ENCODE measurements at places on chromosomes 4 and X.
A peak's percentile ranks its signal among the peaks of the same experiment; 100 is the strongest.

DNA sequence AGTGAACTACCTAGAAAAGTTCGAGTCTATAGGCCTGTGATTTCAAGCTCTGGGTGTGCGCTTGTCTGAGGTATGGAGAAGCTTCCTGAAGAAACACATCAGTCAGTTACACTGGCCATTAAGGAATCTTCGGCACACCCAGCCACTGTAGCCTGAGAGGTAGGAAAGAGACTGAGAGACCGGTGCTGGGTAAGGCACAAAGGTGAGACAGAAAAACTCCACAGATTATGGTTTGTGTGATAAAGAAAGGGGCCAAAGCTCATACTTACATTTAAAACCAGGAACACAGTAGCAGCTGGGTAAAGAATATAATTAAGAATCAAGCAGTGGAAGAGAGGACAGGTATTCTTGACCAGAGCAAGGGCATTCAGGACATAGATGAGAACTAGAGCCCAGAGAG lies 74.8 kb upstream of the TTC29 start:
- no peak for DNase-seq

DNA sequence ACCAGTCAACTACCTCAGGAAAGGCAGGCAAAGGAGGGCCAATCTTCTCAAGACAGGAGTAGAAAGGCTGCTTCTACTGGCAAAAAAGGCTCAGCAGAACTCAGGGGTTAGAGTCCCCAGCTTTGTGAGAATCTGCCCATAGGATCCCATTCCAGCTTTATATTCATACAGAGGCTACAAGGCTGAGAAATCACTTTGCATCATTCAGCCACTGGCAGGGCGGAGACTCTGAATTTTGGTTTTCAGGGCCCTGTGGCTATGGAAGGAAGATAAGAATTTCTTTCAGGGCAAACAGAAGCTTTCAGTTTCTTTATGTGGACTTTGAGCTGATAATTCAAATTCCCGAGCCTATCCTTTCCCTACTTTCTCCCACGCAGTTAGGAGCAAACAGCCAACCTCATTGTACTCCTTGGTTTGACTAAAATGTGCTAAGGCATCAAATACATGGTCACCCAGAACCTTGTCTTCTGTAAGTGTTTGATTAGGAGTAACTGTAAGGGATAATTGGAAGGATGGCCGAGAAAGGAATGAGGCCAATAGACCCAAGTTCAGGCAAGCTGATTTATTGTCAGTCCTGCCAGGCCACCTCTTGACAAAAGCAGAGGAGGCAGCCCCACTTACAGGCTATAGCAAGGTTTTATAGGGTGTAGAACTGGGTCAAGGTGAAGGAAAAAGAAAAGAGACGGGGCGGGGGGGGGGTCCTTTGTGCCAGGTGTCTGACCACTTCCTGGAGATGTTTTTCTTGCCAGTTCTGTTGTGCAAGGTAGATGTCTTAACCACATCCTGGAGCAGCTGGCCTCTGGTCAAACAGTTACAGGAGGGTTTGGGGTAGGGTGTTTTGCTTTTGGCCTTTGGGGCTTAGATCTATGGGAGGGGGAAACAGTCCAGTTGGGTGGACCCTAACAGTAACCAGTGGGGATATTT lies 165.3 kb upstream of the PPP1R2C start:
- DNase-seq: peak; percentile 76

- no peak for DNase-seq
These were observed 554.8 kb upstream of the HTR2C start for GRCh38 chrX:114028907-114029662.

GRCh38 chr4:53510321-53510720 lies 81.0 kb downstream of the LNX1 start:
- no peak for DNase-seq

DNA sequence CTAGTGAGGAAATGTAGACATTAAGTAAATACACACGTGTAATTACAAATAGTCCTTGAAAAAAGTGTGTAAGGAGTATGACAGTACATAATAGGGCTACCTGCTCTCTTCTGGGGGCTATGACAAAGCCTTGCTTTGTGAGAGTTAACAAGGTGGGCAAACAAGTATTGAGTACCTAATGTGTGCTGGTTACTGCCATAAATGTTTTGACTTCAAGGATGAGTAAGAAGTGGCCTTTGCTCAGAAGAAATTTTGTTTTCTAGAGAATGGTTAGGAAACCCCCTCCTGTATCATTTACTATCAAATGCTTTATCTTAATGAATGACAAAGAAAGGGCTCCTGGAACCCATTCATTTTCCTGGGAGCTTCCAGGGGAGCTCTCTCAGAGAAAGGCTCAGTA lies 167.0 kb upstream of the CASK start:
- no peak for DNase-seq

- no peak for DNase-seq
These were observed 107.5 kb downstream of the GUCY2F start for GRCh38 chrX:109374262-109374960.

- DNase-seq: no peak
These were observed 20.1 kb downstream of the SH3TC1 start for GRCh38 chr4:8219236-8219635.

DNA sequence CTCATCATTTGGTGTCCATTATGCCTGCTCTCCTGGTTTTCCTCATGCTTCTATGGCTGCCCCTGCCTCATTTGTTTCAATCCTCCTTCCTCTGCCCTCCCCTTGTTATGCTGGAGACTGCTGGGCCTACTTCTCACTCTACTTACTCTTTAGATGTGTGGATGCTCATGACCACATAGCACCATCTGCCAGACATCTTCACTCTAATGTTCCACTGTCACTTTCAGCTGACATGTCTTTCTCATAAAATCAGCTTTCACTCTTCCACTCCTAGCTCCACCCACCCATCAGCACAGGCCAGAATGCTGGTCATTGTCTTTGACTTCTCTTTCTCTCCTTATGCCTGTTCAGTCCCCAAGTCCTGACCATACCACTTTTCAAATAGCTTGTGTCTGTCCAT lies 86.8 kb downstream of the REPS2 start:
- DNase-seq: no peak

DNA sequence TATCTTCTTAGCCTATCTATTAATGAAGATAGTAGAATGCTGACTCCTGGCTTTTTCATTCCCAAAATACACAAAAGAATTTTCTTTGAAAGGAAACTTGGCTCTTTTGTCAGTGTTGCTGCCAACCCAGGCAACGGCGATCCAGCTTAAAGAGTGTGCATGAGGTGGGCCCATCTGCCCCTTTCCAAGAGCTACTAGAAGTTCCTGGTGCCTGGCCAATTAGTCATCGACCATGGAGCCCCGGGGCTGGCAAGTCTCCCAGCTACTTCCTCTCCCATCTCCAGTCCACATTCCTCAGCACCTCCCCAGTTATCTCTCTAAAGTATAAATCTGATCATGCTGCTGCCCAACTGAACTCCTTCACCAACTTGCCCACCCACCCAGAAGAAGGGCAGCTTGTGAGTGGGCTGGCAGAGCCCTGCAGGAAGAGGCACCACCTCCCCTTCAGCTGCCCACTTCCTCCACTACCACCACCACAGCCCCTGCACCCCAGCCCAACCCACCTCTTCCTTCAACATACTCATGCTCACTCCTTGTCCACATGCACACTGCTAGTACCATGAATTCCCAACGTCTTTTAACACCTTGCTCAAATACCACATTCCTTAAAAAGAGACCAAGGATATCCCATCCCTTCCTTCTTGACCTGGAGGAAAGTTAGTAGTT lies 158.2 kb upstream of the MAP3K15 start:
- DNase-seq: peak; percentile 57

DNA sequence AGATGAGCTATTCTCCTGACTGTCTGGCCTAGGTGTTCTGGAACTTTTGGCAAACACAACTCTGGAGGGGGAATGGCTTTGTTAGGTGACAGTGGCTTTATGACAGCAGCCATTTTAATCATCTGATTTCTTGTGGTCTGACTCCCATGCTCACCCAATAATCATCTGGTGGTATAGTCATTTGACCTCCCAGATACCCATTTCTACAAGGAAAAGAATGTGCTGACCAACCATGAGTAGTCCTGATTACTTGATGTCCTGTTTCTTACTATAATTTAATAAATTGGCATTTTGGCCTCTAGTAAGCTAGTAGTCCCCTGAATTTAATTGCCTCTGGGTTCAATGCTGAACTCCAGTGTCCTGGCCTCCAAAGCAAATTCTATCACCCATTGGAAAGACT lies 109.9 kb upstream of the DUSP21 start:
- DNase-seq: no peak

- DNase-seq: no peak
These were observed 1025.0 kb upstream of the PCDH10 start for GRCh38 chr4:132123870-132124623.

DNA sequence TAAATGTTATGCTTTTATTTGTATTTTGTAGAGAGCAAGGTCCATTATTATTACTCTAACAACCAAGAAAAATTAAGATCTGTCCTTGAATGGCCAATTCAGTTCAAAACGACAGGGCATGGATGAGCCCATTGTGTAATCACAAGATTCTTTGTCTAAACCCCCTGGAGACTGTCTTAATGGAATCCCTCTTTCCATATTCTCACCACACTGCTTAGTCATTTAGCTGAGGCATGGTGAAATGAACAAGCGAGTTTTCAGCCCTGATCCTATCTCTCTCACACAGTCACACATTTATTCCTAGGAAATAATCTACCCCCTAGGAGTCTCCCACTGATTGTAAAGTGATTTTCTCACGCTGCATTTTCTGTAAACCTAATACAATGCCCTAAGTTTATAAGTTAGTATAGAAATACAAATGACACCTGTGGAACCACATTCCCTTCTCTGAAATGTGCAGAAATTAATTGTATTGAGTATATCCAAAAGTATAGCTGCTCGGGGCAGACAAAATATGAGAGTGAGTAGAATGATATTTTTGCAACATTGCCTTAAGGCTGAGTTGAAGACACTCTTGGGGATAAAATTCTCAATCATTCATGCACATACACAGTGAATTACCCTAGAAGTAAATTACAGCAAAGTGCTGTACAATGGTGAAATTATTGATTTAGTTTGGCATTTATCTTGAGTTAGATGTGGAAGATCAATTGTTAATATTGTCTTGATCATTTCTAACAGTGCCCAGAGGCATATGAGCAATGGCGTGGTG lies 119.7 kb upstream of the PCDH7 start:
- DNase-seq: peak; percentile 70

DNA sequence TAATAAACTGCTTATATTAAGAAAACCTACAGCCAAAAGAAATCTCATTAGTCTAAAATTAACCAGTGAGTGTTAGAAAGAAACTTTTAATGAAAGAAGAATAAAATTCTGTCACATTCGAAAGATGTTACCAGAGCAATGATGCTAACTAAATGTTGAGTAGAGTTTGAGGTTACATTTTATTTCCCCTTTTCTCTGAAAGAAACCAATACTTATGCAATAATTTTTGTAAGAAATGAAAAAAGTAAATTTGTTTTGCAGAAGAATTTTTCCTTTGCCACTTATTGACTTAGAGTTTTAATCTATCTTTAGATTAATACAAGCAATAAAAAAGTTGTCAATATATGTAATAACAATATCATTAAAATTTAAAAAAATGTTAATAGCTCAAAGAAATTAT lies 574.0 kb upstream of the GALNTL6 start:
- no peak for DNase-seq

- no peak for DNase-seq
These were observed 1753.7 kb upstream of the AGA start for GRCh38 chr4:179195887-179196286.

DNA sequence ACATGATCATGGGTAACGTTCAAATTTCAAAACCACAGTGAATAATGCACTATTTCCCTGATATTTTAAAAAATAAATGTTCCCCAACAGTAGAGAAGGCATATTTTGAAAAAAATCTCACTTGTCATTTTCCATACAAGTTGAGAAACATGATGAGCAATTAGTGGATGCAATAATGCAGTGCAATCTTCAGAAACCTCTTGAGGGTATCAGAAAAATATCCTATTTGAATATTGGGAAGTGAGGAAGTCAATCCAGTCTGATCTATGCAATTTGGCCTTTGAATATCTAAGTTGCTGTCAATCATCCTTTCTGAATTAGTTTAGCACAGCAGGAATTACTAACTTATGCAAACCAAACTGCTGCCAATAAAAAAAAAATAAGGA lies 776.8 kb downstream of the PCDH18 start:
- DNase-seq: no peak

All from NB4 (cell line).